HL-60 (cell line): ENCODE measurements at places on chromosomes 1 and 21.

- DNase-seq, result no peak
Observed at GRCh38 chr1:118104951-118105350, 80.1 kb downstream of the SPAG17 start.

DNA sequence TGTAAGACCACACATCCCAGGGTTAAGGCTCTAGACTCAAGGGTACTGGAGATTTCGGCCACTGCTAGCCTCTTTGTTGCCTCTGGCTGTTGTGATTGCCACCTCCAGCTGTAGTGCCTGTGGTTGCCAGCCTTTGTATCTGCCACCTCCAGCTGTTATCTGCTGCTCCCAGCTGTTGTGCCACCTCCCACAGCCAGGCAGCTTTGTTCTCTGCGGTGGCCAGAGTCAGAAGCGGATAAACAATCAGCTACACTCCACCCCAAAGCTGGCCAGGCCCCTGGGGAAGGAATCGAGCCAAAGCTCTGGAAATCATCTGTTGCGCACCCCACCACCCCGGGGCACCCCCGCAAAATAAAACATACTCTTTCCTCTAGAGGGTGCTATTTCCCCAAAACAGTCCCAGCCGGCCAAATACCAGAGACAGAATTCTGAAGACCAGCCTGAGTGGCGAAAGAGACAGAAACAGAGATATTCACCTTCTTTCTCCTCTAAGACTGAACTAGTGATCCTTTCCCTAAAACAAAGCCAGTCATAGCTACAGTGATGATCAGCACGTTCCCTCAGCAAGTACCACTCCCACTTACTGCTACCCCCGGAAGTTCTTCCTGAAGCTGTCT lies 14.8 kb upstream of the PIGM start:
- no peak for DNase-seq

GRCh38 chr1:199041173-199041914 lies 402.5 kb downstream of the PTPRC start:
- DNase-seq, result peak; percentile 96

DNA sequence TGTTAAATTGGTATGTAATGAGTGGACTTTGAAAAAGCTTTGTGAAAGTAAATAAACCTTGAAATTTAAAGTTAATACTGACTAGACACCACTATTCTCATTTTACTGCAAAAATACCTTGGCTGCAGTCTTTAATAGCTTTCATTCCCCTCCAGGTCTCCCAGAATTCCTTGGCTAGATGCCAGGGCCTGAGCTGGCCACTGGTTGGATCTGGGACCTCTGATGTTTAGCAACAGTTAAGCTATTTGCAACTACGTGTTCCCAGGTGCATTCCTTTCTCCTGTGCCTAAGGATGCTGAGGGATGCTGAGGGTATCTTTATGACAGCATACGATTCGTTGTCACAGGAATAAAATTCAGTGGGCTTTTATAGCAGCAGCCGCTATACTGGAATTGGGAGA lies 938.7 kb downstream of the TTLL7 start:
- DNase-seq, result no peak

GRCh38 chr1:110645821-110646735 lies 28.7 kb downstream of the KCNA3 start:
- DNase-seq, result no peak
